ENCODE measurements at places on chromosomes 2 and 18.

GRCh38 chr2:189618197-189618596 lies 37.6 kb upstream of the SLC40A1 start:
- DNase-seq: no peak

DNA sequence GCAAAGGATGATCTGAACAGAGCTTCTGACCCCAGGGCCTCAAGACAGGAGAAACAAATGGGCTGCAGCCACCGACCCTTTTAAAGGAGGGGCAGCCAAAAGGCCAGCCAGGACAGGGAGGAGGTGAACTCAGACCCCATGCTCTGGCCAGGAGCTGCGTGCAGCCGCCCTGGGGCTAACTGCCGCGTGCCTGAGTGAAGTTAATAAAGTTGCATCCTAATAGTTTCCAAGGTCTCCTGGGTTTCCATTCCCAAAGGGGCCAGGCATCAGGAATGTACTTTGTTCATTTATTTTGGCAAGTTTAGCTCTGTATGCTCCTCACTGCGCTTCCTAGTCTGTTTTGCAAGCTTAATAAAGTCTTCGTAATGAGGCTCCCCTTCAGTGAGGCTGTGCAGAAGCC lies 60.7 kb downstream of the EN1 start:
- DNase-seq: no peak

- DNase-seq: no peak
Measured at GRCh38 chr18:9791991-9792390, 83.9 kb downstream of the RAB31 start.

DNA sequence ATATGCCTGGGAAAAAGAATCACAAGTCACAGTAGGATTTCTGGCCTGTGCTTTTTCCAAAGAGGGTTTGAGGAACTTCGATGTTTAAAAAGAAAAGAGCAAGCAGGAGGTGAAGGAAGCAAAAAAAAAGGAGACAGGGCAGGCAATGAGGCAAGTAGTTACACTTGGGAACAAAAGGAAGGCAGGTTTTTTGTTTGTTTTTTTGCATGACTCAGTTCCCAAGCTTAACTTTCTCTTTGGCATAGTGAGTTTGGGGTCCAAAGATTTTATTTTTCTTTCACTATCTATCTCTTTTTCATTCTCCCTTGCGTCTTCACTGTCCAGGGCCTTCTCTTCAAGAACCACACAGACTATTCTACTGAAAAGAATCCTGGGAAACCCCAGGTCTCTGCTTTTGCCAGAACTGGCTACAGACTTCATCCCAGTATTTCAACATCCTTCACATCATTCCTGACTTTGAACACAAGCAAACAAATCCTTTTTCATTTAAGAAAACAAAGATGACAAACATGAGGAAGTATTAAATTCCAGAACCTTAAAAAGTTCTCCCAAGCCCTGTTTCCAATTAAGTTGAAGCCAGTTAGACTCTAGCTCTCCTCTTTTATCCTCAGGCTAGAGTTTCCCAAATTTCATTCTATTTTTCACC lies 210.7 kb upstream of the RND3 start:
- no peak for DNase-seq

DNA sequence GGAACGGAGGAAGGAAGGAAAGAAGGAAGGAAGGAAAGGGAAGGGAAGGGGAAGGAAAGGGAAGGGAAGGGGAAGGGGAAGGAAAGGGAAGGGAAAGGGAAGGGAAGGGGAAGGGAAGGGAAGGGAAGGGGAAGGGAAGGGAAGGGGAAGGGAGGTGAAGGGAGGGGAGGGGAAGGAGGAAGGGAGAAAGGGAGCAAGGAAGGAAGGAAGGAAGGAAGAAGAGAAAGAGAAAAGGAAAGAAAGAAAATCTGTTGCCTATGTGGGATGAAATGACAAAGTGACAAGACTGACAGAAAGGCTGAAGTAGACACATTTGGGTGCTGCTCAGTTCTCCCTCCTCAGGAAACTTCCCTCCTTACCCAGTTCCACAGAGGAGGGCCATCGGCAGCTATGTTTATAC lies 46.3 kb upstream of the GORASP2 start:
- DNase-seq: no peak

GRCh38 chr18:13235421-13235831 lies 16.9 kb downstream of the LDLRAD4 start:
- no peak for DNase-seq

GRCh38 chr2:176639016-176639343 lies 369.7 kb downstream of the MTX2 start:
- DNase-seq: no peak

- DNase-seq: no peak
Measured at GRCh38 chr2:56713978-56714377, 530.2 kb downstream of the CCDC85A start.

- no peak for DNase-seq
Measured at GRCh38 chr2:190635781-190636180, 13.1 kb upstream of the NAB1 start.

Data from GM12891 (cell line).